NCI-H1436 (cell line): ENCODE measurements at places on chromosomes 6 and 20.

DNA sequence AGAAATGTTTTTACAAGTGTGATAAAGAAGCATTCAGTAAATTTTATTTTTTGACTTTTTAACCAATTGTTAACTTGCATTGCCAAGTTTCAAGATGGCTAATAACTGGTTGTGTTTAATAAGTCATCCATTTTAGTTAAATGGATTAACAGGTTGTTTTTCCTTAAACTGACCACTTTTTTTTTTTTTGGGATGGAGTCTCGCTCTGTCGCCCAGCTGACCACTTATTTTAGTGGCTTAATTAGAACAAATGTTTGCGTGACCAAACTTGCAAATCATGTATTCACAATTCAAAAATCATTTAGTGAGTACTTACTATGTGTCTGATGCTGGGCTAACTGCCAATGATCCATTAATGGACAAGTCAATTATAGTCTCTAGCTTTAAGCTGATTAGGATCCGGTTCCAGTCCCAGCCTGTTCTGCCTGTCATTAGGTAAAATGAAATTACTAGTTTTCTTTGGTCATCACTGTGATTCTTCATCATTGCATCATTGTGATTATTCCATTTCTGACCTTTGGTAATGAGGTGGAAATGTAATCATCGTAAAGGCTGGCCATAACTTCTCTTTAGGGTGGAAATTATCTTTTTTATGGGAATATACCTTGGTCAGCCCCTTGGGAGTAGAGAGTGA is 729.2 kb upstream of the MARCKS start:
- no peak for DNase-seq

DNA sequence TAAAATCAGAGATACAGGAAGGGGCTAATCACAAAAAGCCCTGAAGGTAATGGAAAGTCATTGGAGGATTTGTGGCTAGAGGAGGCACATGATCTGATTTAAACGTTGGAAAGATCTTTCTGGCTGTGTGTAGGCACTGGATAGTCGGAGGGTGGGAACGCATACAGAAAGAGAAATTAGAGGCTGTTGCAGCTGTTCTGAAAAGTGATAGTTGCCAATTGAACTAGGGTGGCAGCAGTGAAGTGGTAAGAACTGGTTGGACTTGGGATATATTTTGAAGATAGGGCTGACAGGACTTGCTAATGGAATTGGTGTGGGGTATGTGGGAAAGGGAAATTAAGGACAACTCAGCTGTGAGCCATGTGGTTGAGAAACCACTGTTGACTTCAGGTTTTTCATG is 223.6 kb downstream of the OGFRL1 start:
- no peak for DNase-seq

DNA sequence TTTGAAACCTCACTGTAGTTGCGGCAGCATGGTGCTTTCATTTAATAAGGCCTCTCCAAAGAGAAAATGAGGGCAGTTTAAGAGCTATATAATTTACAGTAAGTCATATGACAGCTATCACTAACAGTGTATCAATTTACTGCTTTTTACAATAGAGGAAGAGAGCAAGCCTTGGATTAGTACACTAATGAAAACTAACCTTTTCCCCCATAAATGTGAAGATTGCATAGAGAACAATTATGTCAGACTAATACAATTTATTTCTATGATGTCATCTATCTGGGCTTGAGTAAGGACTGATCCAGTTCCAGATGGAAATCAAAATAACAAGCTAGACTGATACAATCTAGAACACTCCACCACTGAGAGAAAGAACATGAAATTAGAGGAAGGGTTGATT is 78.1 kb upstream of the FAM83B start:
- DNase-seq: no peak

DNA sequence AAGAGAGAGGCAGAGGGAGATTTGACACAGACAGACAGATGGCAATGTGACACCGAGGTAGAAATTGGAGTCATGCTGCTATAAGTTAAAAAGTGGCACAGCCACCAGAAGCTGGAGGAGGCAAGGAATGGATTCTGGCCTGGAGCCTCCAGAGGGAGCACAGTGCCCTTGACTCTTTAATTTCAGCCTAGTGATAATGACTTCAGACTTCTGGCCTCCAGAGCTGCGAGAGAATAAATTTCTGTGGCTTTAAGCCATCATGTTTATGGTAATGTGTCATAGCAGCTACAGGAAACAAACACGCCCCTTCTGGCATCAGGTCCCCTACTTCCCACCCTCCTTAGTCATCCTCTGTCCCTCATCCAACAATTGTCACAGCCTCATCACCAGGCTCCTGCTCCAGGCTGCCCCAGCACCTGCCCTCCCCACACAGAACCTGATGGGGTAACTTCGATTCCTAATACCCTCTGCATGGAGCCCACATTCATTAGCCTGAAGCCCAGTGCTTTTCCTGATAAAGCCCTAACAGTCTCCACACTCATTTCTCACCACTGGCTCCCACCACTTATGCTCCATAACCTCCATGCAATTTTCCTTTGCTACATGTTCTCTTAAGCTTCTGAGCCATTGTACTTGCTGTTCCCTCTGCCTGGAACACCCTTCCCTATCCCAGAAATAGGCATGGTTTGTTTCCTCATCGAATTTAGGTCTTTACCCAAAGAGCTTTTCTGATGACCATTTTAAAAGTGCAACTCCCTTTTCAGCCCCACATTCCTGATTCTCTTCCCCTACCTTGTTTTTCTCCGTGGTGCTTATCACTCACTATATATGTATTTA is 69.7 kb upstream of the TOX2 start:
- no peak for DNase-seq

DNA sequence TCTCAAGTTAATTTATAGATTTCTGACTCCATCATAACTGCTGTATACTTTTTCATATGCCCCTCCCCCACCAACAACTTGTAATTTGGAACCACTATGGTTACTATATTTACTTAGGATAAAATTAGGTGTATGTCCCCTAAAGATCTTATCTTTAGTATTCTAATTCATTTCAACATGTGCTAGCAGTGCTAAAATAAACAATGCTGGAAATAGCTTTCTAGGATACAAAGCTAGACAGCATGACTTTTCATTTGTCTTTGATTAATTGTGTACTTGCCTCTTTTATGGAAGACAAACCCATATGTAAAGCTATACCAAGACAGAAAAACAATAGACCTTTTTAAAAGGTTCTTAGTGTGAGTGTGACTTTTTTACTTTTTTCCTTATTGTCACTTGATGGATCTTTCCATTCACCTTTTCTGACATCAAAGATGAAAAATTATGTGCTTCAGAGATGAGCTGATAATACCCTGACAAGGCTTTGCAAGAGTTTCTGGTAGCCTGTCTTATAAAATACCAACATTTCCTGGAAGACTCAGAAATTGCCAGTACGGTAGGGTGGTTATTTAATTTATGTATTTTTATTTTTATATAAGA is 31.2 kb upstream of the POPDC3 start:
- DNase-seq: no peak

DNA sequence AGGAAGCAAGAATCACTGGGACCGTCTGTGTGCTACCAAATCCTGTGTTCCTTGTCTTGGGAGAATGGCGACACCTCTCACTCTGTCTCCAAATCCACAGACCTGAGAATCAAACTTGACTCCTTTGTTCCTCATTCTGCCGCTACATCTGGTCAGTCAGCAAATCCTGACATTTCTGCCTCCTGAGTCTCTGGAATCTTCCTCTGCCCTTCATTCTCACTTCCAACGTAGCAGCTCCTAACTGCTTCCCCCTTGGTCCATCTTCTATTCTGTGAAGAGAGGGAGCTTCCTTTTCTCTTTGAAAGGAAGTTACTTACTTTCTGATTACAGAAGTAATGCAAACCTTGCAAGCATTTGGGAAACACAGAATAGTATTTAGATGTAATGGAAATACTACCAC is 37.7 kb downstream of the SYTL3 start:
- DNase-seq: no peak

GRCh38 chr20:31943052-31943471 is 8.8 kb downstream of the PDRG1 start:
- DNase-seq: no peak
